Stimulated activated CD8-positive, alpha-beta memory T cell treated with anti-CD3 and anti-CD28 coated beads, Interleukin-4, amount 100 ng/mL, for 4 hours (primary cell): ENCODE measurements at places on chromosomes 16 and 17.
A peak's percentile ranks its signal among the peaks of the same experiment; 100 is the strongest.

- no peak for DNase-seq
Observed at GRCh38 chr16:50298591-50299507, 32.5 kb downstream of the ADCY7 start.

- DNase-seq, result no peak
Observed at GRCh38 chr17:67779098-67779672, 46.1 kb upstream of the BPTF start.

DNA sequence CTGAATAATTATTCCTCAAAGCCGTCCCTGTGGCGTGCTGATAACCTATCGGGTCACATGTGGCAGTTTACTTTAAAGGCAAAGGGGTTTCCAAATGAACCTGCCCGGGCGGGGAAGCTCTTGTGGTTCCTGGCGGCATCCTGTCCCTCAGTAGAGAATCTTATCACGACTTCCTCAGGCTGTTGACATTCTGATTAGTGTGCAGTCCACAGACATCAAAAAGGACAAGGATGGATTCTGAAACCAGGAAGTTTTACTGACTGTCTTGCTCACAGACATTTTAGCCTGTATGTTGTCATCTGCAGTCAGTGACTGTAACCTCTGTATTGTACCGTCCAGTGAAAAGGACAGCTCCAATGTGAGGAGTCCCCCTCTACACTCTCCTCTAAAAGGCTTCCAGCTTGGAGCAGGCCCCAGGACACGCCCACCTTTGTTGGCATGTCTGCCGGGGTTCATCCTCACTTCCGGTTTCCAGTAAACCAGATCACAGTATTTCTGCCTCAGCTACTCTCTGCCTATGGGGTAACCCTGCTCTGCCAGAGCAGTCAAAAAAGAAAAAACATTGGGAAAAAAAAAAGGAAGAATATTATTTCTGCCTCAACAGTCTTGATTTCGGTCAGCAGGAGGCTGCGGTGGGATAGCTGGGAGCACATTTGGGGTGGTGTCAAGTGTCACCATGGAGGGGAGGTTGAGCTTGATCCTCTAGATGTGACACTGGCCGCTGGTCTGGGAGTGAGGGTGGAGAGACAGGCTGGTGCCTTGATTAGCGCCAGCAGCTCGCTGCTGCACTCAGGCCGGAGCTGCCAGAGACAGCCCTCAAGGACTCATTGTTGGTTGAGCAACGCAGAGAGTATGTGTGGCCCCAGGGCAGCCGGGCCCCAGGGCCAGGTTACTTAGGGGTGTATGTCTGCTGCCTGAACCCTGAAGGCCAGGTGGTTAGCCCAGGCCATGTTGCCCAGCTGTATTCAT, 89.0 kb upstream of the DNAH17 start:
- DNase-seq, result no peak

DNA sequence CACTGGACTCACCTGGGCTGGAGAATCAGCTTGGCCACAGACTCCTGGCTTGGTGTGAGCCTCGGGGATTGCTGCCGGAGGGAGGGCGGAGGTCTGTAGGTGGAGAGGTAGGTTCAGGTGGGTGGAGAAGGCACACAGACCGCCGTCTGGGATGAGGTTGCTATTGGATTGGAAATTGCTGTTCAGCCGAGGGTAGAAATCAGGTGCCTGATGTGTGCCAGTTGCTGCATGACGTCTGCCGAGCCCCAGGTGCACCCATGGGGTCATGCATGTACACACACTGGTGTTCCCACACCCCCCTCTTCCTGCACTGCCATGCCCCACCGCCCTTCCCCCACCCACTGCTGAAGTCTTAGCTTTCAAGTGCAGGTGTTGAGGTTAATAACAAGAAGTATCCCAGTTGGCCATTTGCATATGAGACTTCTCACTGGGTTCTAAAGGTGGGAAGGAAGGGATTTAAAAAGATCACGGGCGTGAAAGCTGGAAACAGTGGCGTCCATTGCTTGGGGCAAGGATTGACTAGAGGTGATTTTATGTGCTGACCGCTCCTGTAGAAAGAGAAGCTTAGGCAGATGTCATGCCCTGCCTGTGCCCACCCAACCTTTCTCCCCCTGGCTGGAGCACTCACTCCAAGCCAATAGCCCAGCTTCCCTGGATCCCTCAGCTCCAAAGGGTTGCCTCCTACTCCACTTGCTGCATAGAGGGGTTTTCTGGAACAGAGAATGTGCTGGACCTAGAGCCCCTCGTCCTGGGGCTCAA, 193.6 kb downstream of the CCDC182 start:
- DNase-seq, result no peak

DNA sequence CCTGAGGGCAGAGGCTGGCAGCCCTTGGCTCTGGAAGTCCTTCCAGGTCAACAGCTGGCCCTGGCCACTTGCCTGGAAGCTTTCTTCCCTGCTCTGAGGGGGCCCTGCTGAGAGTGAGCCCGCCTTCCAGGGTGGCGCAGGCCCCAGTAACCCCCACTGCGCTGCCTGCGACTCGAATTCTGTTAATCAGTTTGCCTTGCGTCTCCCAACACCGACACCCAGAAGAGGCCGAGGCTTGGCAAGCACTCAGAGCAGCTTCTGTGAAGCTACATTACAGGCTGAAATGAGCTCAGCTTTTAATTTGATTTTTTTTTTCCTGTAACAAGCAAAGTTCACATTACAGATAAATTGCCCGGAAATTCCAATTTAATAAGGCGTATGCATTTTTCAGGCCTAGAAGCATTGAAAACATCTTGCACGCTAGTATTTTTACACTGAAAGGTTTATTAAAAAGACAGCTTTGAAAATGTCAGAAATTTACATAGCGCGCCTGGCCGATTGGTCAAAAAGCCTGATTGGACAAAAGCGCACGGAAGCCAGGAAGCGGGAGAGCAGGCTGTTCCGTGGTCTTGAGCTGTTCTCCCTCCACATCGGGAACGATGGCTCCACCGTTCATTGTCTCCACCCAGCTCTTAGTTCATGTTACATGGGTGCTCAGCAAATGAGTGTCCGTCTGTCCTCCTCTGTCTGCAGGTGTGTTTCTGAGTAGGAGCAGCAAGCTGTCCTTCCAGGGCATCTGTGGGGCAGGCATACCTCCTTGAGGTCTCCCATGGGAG, 65.5 kb upstream of the HSBP1 start:
- DNase-seq, result no peak

DNA sequence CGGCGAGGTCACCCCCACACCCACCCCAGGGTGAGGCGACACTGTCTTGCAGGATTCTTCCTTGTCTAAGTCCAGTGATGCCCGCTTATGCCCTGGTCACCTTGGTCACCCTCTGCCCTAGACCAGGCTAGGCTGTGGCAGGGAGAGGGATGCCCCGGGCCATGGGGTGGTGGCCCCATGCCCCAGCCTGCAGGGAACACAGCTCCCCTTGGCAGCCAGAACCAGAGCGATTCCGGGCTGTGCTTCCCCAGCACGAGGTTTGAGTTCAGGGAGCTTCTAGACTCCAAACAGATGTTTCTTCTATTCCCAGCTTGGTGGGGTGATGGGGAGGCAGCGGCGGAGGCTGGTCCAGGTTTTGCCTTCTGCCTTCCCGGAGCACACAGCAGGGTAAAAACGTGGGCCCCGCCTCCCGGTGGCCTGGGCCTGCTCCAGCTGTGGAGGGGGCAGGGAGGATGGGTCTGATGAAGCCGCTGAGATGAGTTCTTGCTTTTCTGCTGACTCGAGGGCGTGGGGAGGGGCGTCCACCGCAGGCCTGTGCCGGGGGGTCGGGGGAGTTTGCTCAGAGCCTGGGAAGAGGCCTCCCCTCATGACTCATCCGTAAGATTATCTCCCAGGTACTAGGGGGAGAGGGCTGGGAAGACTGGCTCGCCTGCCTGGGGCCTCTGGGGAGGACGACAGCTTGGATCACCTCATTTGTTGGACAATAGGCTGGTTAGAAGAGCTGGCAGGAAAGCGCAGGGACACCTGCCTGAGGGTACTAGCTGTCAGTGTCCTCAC, 15.4 kb downstream of the SMTNL2 start:
- no peak for DNase-seq

GRCh38 chr17:48597778-48598631, 4.4 kb upstream of the HOXB5 start:
- DNase-seq, result no peak

GRCh38 chr16:31073142-31073969, 684 bp downstream of the ZNF668 start:
- DNase-seq, result peak; percentile 76

DNA sequence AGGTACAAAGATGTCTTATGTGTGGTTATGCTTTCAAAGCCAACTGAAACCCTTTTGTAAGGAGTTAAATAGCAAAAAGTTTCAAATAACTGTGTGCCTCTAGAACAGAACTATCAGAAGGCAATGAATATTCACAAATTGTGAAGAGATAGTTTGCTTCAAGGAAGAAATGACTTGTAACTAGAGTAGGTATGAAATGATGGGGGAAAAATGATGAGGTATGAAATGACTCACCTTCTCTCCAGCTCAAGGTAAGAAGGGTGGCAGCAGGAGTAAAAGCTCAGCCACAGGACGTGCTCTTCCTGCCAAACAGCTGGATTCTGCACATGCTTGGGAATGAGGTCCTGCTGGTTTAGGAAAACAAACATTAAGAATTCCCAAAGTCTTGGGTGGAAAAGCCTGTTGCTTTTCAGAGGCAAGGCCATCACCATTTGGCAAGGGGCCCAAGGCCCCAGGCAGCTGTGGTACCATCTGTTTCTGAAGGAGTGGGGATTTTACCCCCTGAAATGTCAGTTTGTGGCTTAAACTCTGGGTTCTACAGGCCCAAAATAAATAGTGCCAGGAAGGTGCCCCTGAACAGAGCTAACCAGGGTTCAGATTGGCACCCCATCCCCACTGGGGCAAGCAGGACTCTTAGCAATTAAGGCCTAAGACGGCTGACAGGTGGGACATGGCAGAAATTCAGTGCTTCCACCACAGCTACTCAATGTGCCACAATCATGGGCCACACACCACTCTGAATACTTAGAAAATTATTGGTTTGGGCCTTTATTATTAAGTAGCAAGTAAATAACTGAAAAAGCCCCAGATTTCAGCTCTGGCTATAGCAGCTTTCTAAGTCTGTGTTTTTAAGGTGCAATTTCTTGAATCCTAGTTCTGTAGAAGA, 13.3 kb downstream of the HERPUD1 start:
- no peak for DNase-seq

GRCh38 chr16:86697715-86698114, 119.4 kb downstream of the FOXL1 start:
- no peak for DNase-seq

DNA sequence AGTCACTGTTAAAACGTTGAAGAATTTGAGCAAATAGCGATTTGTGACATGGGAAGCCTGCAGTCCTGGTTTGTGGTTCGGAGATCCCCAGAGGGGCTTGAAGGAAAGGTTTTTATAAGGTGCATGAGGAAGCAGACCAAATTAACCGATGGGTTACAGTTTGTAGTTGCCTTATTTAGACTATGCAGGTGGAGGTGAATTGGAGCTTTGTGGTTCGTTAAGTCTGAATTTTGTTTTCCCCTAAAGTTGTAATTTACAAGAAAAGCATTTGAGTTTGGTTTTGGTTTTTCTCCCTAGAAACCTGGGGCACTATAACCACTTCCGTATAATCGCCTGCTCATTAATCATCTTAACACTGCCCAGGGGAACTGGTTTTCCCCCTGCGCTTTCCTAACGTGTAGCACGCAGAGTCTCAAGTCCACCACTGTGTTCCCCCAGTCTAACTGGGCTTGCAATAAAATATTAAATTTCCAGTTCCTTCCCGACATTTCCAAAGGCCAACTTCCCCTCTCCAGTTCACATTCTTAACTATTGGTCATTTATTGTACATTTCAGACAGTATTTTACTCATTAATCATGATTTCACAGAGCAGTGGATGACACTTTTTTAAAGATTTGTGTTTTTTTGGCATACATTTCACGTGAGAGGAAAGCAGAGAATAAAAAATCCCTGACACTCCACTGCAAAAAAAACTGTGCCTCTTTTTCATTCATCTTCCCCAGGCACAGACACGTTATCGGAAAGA, 932 bp downstream of the ZNF267 start:
- DNase-seq, result no peak

DNA sequence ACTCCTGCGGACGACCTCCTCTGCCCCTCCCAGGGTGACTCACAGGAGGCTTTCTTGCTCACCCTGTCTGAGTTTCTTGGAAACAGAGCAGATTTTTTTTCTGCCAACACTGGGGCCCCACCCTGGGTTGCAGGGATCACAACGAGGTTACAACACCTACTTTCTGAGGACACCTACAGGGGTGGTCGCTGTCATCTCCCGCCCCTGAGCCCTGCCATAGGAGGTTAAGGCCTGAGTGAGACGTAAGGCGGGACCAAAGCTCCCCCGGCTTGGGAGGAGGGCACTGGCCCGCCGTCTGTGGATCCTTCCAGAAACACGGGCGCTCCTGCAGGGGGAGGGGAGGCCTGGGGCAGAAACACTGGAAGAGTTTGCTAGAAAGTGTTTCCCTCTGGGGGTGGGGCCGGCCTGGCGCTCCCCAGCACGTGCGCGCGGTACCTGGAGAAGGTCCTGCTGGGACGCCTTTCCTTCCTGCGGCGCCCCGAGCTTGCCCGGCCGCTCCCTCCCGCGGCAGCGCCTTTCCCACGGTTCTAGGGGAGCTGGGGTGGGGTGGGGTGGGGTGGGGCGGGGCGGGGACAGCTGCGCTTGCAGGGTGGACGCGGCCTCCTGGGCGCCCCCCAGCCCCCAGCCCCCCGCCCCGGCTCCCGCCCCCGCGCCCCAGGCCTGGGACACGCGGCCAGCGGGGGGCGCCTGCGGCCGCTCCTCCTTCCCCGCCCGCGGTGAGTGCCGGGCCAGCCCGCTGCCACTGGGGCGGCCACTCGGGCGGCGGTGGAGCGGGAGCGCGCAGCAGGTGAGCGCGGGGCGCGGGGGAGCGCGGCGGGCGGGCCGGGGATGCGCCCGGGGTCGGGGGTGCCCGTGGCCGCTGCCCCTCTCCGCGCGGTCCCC, 20.7 kb upstream of the ADCY7 start:
- DNase-seq, result peak; percentile 41

- DNase-seq, result no peak
Observed at GRCh38 chr17:58911741-58912343, 156.2 kb downstream of the PPM1E start.

DNA sequence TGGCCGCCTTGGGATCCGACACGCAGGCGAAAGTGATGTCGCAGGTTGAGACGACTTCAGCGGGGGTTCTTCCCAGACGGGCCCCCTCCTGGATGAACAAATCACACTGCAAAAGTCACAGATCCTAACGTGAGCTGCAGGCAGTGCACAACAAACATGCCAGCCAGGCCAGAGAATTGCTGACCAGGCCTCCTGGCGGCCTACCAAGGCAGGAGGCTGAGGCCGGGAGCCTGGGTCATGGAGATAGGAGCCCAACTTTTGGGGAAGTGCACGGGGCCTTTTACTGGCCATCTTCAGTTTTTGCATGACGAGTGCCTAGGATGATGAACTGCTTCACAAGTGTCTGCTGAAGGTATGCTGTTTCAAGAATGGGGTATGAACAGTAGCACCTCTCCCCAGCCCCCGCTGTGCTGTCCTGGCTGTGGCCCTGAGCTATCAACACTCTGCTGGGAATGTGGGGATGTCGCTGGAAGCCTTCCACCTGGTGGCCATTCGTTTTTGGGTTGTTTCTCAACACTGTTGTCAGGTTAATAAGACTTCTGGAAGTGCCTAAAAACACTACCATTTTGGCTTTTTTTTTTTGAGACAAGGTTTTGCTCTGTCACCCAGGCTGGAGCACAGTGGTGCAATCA, 12.2 kb upstream of the ROGDI start:
- DNase-seq, result no peak
